Stimulated activated CD4-positive, alpha-beta T cell treated with anti-CD3 and anti-CD28 coated beads, TNF-alpha, amount 100 ng/mL, for 4 hours (primary cell): ENCODE measurements at places on chromosomes 7 and 10.

DNA sequence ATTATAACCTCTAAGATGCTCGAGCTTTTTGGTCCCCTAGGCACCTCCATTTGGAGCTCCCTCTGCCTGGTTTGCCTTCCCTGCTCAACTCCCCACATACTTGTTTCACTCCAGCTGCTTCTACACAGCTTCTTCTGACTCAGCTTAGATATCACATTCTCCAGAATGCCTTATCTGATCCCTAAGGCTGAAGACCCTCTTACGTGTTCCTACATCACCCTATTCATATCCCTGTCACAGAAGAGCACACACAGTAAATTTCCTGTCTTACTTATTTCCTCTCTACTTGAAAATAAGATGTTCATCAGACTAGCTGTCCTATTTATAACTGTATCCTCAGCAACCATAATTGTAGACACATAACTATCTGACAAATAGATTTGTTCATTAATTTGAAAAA lies 61.3 kb upstream of the RNF148 start:
- no peak for DNase-seq

DNA sequence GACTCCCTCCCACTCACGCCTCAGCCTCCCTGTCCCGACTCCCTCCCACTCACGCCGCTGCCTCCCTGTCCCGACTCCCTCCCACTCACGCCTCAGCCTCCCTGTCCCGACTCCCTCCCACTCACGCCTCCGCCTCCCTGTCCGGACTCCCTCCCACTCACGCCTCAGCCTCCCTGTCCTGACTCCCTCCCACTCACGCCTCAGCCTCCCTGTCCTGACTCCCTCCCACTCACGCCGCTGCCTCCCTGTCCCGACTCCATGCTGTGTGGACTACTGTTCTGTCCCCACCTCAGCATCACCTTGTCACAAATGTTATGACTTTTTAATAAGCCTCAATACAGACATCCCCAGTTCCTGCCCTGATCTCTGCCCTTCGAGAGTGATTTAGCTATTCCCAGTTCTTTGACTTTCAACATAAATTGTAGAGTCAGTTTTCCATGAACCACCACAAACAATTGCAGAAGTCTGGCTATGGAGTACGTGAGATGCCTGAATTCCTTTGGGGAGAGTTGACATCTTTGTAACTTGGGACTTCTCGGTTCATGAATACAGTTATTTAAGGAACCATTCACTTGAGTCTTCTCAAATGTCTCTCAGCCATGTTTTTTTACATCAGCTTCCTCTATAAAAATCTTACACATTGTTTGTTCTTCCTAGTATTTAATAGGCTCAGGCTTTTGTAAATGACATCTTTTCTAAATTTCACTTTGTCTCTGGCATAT lies 71.9 kb downstream of the FOXL3 start:
- DNase-seq: no peak

GRCh38 chr7:142146124-142146523 lies 34.6 kb downstream of the MGAM2 start:
- no peak for DNase-seq

- no peak for DNase-seq
These were observed 2.0 kb downstream of the SUN1 start for GRCh38 chr7:834277-834676.

DNA sequence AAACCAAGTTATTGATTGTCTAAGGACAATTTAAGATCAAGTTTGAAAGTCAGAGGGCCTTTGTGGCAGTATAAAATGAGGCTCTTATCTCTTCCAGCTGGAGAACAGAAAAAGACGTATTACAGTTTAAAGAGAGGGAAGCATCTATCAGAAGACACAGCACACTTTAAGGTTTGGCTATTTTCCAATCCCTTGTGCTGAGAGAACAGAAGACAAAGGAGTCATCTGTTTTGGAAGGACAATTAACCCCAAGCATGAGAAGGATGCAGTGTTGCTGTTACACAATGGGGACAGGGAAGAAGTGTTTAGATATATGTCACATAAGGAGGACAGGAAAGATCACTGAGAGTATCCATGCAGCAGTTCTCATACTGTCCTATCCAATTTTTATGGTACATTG lies 1224.2 kb upstream of the SORCS1 start:
- DNase-seq: no peak

DNA sequence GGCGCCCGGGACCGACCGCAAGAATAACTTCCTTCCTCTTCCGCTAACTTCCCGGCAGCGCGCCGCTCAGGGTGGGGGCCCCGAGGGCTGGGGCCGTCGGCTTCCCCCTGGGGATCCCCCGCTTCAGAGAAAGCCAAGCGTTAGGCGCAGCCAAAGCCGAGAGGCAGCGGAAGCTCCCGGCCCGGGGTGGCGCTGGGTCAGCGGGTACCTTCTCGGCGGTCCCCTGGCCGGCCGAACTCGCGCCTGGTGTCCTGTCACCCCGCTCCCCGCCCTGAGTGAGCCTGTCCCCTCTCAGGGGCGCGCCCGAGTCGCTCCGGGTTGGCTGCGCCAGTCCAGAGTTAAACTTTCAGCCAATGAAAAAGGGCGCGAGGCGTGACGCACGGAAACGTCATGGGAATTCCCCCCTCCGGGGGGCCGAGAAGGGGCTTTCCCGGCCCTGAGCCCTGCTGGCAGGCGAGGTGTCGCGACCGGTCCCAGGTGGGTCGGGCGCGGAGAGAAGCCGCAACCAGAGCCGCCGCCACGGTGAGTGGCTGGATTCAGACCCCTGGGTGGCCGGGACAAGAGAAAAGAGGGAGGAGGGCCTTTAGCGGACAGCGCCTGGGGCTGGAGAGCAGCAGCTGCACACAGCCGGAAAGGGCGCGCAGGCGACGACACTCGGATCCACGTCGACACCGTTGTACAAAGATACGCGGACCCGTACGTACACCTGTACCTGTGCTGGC lies 1.3 kb upstream of the NFKB2 start:
- peak; percentile 98 for DNase-seq

- DNase-seq: no peak
These were observed 53.5 kb downstream of the DNAJB9 start for GRCh38 chr7:108623220-108623619.

DNA sequence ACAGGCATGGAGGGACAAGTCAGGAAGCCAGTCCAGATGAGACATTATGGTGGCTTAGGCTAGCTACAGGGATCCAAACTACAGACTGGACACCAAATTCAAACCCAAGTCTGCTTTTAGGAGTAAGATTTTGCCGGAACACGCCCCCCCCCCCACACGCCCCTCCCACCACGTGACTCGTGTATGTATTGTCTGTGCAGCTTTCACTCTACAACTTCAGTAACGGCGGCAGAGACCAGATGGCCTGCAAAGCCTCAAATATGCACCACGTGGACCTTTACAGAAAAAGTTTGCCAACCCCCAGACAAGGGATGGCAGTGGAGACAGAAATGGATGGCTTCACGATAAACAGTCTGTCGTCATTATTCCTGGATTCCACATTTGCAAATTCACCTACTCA lies 14.5 kb downstream of the HIPK2 start:
- DNase-seq: no peak

- no peak for DNase-seq
These were observed 15.1 kb upstream of the ZNF273 start for GRCh38 chr7:64887756-64888508.

- DNase-seq: no peak
These were observed 715.4 kb upstream of the NRP1 start for GRCh38 chr10:34049887-34050286.

DNA sequence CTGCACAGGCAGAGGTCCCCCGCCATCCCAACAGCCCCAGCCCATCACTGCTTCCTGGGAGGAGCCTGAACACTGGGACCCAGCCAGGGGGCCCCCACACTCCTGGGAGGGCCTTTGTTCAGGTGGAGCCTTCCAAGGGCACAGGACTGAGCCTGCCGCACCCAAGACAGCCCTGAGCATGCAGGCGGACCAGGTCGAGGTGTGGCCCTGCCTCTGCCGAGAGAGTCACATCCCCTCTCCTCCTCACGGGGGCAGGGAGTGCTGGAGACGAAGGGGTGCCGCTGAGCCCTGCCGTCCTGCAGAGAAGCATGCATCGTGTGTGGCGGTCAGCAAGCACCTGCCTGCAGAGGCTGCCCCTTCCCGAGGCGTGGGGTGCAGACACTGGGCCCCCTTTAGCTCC lies 7.3 kb upstream of the MAFK start:
- DNase-seq: no peak

GRCh38 chr10:59319854-59320253 lies 42.5 kb downstream of the FAM13C start:
- DNase-seq: no peak

GRCh38 chr7:106318482-106318881 lies 33.7 kb upstream of the NAMPT start:
- DNase-seq: no peak

DNA sequence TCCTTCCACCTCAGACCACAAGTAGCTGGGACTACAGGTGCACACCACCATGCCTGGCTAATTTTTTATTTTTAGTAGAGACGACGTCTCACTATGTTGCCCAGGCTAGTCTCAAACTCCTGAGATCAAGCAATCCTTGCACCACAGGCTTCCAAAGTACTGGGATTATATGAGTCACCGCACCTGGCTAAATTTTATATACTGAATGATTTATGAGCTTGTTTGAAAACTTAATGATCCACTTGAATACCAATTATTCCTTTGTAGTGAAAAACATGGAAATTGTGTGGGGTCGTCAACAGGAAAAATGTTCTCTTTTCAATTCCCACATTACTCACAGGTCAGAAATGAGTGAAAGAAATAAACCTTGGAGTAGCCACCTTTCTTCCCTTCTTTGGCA lies 31.3 kb downstream of the RAPGEF5 start:
- no peak for DNase-seq

GRCh38 chr10:100614429-100615095 lies 78.8 kb downstream of the HIF1AN start:
- DNase-seq: no peak

DNA sequence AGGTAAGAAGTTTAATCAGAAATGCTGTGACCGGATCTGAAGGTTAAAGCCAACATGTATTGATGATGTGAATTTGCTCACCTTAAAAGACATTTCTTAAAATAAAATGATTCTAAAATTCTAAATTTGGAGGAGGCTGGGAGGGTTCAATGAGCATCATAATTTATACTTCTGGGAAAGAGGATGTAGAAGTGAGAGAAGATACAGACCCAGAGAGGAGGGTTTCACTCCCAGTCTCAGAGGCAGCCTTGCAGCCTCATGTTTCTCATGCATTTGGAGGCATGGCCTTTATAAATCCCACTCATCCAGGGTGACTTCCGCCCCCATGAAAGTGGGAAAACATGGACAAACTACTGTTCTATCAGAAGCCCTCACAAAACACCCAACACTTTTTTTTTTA lies 305.6 kb upstream of the PITRM1 start:
- no peak for DNase-seq

- DNase-seq: no peak
These were observed 4.2 kb upstream of the OPN4 start for GRCh38 chr10:86650151-86650550.

DNA sequence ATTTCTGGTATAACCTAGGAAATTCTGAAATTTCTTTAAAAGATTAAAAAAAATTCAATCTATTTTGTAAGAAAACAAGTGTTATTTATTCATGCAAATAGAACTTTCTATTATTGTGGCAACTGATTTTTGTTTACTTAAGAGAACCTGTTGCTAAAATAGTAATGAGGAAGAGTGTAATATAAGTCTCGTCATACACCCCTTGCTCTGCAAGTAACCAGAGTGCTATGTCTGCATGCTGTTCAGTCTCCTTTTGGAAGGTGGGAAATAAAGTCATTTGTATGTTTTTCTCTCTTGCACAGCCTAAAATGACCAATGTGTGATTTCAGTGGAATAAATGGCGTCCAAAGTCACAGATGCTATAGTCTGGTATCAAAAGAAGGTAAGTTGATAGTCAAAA lies 41.3 kb downstream of the PHTF2 start:
- no peak for DNase-seq

GRCh38 chr10:43610636-43611035 lies 4.4 kb downstream of the ZNF485 start:
- DNase-seq: no peak

DNA sequence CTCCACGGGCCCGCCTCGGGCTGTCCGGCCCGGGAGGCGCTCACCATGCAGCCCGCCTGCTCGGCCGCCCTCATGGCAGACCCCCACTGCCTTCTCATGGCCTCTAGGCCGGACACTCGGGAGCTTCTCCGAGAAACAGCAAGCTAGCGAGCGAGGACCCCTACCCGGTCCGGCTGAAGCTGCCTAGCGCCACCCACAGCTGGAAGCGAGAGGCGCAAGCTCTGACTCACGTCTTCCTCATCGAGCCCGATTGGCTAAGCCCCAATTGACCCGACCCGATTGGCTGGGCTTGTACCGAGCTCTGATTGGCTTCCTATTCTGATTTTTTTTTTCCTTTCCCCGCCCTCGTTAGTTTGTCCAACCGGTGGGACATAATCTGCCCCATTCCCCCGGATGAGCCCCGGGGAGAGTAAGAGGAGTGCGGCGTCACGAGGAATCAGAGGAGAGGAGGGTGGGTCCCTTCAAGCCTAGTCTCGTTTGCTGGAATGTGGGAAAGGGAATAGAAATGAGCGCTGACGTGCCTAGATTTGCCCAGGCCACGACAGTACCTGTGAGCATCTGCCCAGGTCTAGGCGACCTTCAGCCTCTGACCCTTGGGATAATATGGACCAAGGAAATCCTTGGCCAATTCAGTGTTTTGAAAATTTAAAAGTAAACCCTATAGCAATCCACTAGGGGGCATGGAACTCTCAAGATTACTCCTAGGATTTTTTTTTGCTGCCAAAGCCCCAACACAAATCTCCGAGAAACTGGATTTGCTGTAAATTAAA lies at the start of gene TYSND1:
Gene TYSND1 (minus strand): TSS at position 212 of the 770 bp plus-strand sequence. CDS start 114 bp downstream, at position 98.
- DNase-seq: peak; percentile 90

- DNase-seq: no peak
These were observed 16.3 kb downstream of the SFTPA1 start for GRCh38 chr10:79627075-79627474.

GRCh38 chr7:147400925-147401324 lies 1189.6 kb upstream of the C7orf33 start:
- no peak for DNase-seq

DNA sequence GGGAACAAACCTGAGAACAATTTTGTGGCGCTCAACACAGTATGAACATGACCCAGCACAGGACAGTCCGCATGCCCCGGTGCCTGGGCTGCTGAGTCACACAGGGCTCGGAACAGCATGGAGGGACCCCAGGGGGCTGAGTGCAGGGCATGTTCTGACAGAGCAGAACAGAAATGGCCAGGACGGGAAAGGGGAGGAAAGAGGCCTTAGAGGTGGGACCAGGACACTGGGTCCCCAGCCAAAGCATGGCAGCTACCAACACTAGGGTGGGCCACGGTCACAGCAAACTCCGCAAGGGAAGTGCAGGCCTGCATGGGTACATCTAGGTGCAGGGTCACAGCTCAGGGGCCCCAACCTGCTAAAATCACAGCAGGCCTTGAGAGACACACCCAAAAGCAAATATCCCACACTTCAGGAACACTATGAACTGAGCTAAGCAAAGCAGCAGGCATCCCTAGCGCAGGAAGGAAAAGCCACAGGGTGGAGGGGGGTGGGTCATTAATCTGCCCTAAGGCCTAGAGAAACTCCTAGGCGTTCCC lies 5.6 kb downstream of the IMPDH1 start:
- DNase-seq: no peak

GRCh38 chr7:74026903-74027682 lies 880 bp upstream of the ELN start:
- DNase-seq: peak; percentile 42

GRCh38 chr10:51389415-51390321 lies 309.7 kb downstream of the CSTF2T start:
- DNase-seq: peak; percentile 1
